ENCODE measurements at places on chromosomes 1 and 21. TPM values are rescaled to one million over a fixed set of nuclear protein-coding genes. Genes with fewer than 3 reads are reported as not detected.

- no peak for DNase-seq
Observed at GRCh38 chr1:86169625-86170024, 13.1 kb upstream of the COL24A1 start.

Gene ITLN2
- not detected for total RNA-seq

Gene KRTAP12-2
- total RNA-seq, result 1.8 TPM

Gene IARS2
- 80.5 TPM for total RNA-seq

Gene CFHR1
- total RNA-seq, result not detected

DNA sequence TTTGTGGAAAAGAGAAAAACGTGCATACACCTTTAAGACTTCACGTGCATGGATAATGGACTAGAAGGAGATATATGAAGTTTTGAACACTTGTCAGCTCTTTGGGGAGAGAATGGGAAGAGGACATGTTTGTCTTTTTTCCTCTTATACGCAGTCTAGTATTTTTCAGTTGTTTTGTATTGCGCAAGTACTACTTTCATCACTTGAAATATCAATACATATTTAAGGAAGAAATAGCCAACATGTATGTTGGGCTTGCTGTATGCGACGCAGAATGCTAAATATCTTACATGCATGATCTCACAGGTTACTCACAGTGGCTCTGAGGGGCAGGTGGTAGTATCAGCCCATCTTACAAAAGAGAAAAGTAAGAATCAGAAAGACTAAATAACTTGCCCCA, 176.5 kb upstream of the RUNX1 start:
- no peak for DNase-seq

- peak; percentile 67 for DNase-seq
Observed at GRCh38 chr1:81695741-81696140, 105.0 kb upstream of the ADGRL2 start.

Gene UTS2
- 31.0 TPM for total RNA-seq

Gene RGS1
- total RNA-seq, result not detected

GRCh38 chr1:40668769-40669525, 3.5 kb upstream of the RIMS3 start:
- peak; percentile 85 for DNase-seq

DNA sequence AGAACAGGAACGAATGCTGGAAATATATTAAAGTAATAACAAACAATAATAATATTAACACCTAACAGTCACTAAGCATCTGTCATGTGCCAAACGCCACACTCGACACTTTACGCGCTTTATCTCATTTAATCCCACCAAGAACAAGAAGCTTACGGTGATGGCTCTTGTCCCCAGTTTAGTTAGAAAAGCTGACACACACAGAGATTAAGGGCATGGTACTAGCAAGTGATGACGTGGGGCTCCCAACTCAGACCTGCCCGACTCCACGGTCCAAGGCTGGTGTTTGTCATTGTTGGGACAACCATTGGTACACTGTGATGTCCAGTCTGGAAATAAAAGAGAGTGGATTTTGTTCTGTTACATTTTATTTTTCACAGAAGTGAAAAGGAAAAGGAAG, 41.1 kb upstream of the KIF26B start:
- DNase-seq, result no peak

Gene CFHR5
- not detected for total RNA-seq

- no peak for DNase-seq
Observed at GRCh38 chr1:203325418-203326091, 20.2 kb downstream of the BTG2 start.

DNA sequence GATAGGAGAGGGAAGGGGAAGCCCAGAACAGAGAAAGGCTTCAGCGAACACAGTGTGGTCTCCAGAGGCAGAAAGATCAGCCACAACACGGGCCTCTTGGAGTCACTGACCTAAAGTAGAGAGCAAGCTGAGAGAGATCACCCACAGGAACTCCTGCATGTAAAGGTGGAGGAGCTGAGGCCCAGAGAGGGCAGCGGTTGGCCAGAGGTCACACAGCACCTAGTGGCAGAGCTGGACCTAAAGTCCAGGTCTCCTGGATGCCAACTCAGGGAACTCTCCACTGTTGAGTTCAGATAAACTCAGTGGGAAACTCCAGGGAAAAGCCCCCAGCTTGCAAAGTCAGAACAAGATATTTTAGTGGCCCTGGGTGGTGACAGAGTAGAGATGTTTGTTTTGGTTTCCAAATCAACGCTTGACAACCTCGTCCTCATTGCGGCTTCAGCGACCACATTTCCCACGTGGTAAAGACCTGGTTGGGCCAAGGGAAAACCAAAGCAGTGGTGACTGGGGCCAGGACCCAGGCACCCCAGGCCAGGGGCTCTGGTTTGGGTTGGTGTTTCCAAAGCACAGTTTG, 4.6 kb downstream of the IFFO2 start:
- DNase-seq, result no peak

DNA sequence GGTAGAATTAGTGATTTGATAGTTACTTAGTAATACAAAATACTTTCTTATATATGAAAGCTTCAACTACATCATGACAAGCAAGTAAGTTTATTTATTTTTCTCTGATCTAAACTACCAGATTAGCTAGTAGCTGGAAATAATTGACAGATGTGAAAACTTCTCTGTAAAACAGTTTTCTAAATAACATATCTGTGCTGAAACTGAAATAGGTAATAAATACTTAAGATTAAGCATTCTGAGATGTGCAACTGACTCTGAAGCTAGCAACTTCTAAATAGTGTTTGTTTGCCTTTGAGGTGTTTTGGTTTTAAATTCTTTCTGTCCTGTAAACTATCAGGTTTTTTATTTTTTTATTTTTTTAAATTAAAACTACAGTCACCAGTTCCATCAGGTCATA, 18.5 kb upstream of the LHX8 start:
- DNase-seq, result no peak

DNA sequence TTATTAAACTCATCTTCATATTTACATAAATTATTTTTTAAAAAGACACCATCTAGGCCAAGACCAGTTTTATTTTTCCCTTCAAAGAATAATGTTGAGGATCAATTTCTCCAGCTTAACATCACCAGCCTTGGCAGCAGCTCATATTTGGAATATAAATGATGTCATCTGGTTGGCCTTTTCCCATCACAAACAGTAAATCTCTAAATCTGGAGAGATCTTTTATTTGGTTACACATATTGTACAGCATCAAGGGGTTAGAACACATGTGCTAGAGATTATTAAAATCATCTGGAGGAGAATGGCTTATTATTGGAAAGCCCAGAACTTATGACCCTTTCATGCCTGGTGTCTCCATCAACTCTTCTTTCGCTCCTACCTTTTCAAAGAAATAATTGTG, 508.8 kb downstream of the PLPP3 start:
- no peak for DNase-seq

GRCh38 chr21:25614441-25614840, 7.2 kb upstream of the MRPL39 start:
- DNase-seq, result no peak

DNA sequence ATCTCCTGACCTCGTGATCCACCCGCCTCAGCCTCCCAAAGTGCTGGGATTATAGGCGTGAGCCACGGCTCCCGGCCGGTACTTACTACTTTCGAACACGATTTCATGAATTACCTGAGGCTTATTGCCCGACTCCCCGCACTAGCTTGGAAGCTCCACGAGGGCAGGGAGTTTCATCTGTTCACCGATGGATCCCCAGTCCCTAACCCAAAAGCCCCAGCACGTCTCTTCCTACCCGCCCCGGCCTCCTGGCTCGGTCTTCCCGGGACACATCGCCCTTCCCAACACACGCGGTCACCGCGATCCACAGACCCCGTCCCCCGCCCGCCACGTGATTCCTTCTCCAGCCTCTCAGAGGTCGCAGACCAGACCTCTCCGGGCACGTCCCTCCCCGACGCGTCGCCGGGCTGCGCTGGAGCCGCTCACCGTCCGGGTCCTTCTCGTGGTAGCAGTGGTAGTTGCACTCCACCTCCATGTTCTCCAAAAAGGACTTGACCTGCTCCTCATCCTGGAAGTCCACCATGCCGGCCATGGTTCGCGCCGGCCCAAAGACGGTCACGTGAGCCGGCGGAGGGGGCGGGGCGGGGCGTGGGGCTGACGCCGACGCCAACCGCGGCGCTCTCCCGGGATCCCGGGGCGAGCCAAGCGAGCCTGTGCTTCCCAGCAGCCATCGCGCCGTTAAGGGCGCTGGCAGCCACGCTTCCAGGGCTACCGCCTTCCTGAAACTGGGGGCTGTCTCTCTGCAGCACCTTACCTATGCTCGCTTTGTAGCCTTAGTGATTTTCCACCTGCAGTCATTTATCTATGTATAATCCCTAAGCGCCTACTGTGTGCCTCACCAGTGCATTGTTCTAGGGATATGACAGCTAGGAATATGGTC, at the start of gene COA7:
TSS of gene COA7 (minus strand) at position 553 of the 880 bp plus-strand sequence. CDS start at position 532, 21 bp downstream.
- peak; percentile 91 for DNase-seq

- DNase-seq, result no peak
Observed at GRCh38 chr1:78318011-78318410, 172.8 kb upstream of the PTGFR start.

GRCh38 chr1:65323246-65323645, 13.9 kb downstream of the DNAJC6 start:
- peak; percentile 3 for DNase-seq

Measured in A673 (cell line).